ENCODE measurements at places on chromosomes 16 and 17.

DNA sequence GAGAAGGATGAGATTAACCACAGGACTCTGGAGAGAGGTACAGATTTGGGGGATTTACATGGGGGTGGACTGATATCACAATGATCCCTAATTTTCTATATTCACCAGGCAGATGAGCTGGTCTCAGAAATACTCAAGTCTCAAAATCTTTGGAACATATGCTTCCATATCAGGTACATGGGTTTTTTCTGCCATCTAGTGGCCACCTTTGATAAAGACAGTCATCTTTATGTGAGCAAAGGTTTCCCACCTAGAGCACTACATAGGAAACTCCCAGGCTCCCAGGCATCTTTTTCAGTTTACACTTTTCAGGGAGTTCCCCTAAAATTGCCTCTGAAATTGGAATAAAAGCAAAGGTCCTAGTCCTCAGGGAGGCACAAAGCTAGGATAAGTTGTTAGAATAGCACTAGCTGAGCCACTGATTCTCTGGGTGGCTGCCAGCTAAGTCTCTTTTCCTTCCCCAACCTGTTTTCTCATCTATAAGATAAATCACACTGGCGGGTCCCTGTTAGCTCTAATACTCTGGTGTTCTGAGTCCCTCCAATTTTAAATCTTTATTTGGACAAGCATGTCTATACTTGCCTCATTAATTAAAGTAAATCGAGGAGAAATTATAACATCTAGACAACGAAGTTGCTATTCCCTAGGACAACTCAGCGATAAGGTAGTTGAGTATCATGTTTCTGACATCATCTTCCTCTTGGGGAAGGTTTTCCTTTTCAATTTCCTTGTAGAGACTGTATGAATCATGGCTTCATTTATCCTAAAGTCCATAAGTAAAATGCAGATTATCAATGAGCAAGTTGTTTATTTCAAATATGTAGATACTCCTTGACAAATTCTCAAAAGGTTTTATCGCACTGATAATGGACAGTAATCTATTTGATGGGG, 19.0 kb upstream of the MON1B start:
- no peak for DNase-seq

DNA sequence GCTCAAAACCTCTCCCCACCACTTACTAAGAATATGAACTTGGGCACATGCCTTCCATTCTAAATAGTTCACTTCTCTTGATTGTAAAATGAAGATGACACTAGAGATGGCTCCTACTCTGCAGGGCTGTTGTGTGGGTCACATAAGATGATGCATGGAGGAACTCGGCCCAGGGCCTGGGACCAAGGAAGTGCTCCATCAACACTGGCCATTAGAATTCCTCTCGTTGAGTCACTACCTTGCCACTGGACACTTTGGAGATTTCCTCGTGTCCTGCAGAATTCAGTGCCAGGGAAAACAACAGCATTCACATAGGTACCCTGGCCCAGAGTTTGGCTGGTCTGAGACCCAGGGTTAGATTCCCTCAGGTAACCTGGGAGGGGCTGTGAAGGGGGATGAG, 18.6 kb downstream of the HNF1B start:
- no peak for DNase-seq

DNA sequence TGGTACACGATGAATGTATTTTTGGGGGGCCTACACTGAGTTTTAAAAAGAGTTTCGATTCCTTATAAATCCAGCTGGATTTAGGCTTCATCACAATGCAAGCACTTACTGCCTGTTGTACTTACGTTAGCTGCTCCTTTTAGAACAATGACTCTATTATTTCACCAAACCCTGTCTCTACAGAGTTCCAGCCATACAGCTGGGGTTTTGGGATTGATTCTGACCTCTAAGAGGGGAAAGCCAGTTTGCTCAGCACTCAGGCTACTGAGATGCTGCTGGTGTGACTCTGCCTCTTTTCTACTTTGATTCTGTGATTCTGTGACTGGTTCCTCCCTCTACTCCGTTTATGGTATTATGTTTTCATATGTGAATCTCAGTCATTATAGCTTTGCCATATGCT, 329.7 kb downstream of the ABCC12 start:
- no peak for DNase-seq

DNA sequence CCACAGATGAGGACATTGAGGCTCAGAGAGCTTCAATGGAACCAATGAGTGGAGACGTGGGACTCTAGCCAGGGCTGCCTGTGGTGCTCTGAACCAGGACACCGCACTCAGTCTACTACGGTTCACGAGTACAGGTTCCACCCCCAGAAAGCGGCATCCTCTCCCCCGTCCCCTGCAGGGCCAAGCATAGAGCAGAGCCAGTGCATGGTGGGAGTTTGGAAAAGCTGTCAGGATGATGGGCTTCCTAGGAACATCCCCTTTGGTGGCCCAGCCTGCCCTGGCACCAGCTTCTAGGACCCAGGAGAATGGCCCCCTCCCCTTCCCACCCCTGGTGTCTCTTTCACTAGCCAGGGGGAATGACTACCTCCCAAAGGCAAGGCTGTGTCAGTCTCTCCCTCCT, 8.4 kb downstream of the ZNF319 start:
- DNase-seq, result no peak

Data from activated CD4-positive, alpha-beta T cell treated with anti-CD3 and anti-CD28 coated beads, Interleukin-2, amount 50 U/mL, for 1 hour (primary cell).